ENCODE measurements at places on chromosomes 6 and 20. TPM values are rescaled to one million over a fixed set of nuclear protein-coding genes. Genes with fewer than 3 reads are reported as not detected.

GRCh38 chr6:153465050-153465449 is 334.0 kb upstream of the RGS17 start:
- H3K27ac ChIP-seq, result no peak overlapping the region
- no peaks in the 10 kb centered on the region for H3K36me3 ChIP-seq
- no peaks in the 10 kb centered on the region for H3K4me1 ChIP-seq
- DNase-seq, result no peak
- H3K4me3 ChIP-seq, result no peak overlapping the region

Gene RFX6
- total RNA-seq, result not detected

Gene MAP7
- 24.2 TPM for total RNA-seq

DNA sequence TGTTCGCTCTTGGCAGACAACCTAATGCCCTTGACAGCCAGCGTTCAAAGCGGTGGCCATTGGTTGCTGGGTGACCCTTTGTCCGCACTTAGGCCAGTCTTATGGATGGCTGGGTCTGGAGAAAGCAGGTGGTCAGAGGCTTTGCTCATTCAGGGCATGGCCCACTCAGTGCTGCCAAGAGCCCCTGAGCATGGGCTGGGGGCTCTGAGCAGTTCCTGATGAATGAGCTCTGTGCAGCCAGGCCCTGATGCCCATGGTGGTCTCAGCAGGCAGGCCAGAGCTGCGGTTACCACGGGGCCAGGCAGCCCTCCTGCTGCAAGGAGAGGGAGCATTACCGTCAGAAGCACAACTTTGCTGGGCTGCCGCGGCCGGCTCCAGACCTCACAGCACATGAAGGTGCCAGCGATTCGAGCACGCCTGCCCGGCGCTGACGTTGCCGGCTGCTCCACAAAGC is 36.3 kb downstream of the CDH4 start:
- H3K27ac ChIP-seq, result no peak overlapping the region
- no peaks in the 10 kb centered on the region for H3K4me1 ChIP-seq
- H3K27me3 ChIP-seq, result no peaks in the 10 kb centered on the region
- no peak for DNase-seq
- H3K36me3 ChIP-seq, result no peaks in the 10 kb centered on the region

DNA sequence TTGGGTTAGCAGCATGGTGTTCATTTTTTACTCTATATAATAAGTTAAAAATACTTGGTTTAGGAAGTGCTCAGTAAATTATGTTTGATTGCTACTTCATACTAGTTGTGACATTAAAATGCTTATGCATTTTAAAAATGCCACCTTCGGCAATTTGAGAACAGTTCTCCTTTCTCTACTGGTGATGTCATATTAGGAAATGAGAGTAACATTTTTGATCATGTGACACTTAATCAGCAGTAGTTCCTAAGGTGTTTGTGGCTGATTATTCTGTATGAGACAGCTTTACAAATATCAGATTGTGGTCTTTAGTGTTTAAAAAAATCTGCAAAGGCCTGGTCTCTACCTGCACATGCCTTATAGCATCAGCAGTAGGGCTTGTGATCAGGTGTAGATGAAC is 4.4 kb downstream of the GZF1 start:
- H3K4me3 ChIP-seq, result no peak overlapping the region
- H3K27me3 ChIP-seq, result no peaks in the 10 kb centered on the region
- H3K4me1 ChIP-seq, result peaks cover 49% of the 10 kb centered on the region
- H3K27ac ChIP-seq, result no peak overlapping the region

DNA sequence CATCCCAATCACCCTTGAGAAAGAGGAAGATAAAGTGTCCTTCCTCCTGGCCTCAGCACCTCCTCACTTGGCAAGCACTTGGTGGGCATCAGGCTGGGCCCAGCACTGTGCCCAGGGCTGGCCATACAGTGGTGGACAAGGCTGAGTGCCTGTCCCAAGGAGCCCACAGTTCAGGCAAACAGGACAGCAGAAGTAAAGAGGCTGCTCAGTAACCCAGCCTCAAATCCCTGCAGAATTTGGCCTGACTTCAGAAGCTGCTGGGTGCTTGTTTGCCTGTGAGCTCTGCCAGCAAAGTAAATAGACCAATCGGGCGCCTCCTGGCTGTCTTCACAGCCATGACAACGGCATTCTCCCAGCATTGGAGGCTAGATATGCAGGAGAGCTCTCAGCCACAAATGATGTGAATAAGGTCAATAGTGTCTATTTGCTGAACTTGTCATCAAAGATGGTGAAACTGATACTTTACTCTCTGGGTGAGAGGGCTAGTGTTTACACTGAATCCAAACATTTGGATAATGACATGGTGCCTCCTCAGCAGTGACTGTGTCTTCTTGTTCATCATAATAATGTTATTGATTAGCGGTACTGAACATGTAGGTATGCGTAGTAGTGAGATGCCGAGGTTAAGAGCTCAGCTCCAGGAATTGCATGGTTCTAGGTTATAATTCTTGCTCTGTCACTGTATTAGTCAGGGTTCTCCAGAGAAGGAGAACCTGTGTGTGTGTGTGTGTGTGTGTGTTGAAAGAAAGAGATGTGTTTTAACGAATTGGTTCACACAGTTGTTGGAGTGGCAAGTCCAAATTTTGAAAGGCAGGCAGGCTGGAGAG is 36.9 kb upstream of the FANCE start:
- H3K4me3 ChIP-seq, result no peak overlapping the region
- H3K27me3 ChIP-seq, result no peaks in the 10 kb centered on the region
- peaks cover 20% of the 10 kb centered on the region for H3K4me1 ChIP-seq
- H3K27ac ChIP-seq, result no peak overlapping the region
- H3K36me3 ChIP-seq, result peaks cover 4% of the 10 kb centered on the region

DNA sequence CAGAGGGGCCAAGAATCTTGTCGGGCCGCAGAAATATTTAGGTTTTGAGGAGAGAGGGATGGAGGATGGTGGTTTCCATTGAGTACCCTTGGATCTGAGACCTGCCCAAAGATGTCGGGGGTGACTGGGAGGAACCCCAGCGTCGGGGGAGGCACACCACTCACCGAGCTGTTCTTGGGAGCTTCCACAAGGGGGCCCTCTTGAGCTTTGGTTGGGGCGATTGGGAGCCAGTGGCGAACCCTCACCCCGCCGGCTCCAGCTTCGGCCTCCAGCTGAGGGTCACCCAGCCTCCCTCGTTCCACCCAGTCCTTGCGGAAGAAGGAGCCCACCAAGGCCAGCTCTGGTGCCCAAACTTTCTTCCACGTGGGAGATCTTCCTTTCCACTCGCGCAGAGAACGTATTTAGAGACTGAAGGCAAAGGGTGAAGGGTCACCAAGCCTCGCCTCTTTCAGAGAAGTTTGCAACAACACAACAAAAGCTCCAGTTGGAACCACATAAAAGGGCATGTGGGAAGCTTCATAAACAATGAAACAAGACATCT is 33.6 kb downstream of the APCDD1L start:
- DNase-seq, result peak; percentile 35
- H3K4me1 ChIP-seq, result no peaks in the 10 kb centered on the region
- H3K27me3 ChIP-seq, result no peaks in the 10 kb centered on the region
- H3K36me3 ChIP-seq, result no peaks in the 10 kb centered on the region
- no peak overlapping the region for H3K4me3 ChIP-seq

DNA sequence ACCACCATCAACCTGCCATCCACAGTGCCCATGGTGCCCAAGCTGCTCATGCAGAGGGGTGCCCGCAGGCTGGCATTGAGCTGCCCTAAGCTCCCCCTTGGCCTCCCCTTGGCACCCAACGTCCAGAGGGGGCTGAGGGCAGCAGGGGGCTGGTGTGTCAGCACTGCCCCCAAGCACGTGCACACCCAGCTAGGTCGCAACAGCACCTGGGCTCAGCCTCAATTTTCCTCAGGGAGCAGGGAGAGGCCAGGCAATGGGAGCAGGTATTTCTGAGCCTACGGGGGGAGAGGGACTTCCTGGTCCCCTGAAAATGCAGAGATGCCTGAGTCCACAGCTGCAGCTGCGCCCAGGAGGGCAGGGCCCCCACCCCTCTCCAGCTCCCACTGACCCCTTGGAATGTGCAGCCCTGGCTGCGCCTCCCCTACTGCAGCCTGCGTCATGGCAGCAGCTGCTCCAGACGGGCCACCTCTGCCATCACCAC is 204.2 kb downstream of the ANKRD60 start:
- no peaks in the 10 kb centered on the region for H3K4me1 ChIP-seq
- H3K27ac ChIP-seq, result no peak overlapping the region
- no peaks in the 10 kb centered on the region for H3K36me3 ChIP-seq
- no peaks in the 10 kb centered on the region for H3K27me3 ChIP-seq

DNA sequence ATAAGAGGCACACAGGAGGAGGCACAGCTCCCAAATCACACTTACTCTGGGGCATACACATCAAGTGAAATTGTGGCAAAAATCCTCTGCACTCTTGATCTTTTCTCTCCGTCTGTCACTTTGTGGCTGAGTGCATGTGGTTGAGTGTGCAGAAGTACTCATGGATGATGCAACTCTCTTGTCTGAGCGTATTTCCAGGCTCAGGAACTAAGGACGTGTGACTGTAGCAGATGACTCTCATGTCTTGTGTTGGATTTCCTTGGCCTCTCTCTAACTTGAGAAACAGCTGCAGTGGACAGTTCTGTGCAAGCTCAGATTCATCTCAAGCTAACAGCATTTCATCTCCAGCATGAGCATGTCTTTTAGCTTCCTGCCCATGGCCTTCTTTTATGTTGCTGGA is 245.4 kb upstream of the FLRT3 start:
- no peaks in the 10 kb centered on the region for H3K27me3 ChIP-seq
- H3K4me1 ChIP-seq, result no peaks in the 10 kb centered on the region
- no peak for DNase-seq
- no peaks in the 10 kb centered on the region for H3K36me3 ChIP-seq
- no peak overlapping the region for H3K4me3 ChIP-seq

Gene BMP6
- total RNA-seq, result 1.0 TPM

Gene LYRM2
- total RNA-seq, result 7.3 TPM

DNA sequence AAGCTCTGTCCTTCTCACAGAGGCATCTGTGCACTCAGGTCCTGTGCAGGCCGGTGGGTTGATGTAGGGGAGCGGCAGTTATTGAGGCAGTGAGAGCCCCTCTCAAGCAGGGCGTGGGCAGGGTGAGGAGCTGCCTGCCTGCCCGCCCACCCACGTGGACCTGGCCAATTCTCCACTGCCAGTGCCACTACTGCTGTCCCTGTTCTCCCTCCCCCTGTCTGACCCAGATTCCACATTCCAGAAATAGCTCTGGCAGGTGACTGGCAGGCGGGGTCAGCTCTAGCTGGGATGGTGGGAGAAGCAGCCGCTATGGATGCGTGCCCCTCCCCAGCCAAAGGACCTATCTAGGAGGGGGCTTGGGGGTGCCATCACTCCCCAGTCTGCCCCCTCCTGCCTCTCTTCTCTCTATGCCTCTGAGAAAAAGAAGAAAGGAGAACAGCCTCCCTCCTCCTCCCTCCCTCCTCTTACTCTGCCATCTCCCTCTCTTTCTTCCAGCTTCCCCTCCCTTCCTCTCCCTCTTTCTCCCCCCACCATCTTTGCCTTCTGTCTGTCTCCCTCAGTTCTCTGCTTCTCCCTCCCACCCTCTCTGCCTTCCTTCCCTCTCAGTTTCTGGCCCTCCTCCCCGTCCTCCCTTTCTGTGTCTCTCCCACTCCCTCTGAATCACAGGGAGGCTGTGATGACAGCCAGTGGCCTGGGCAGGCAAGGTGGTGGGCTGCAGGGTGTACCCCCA is 86.5 kb upstream of the MYL9 start:
- peak; percentile 48 for DNase-seq
- no peaks in the 10 kb centered on the region for H3K27me3 ChIP-seq
- peaks cover 6% of the 10 kb centered on the region for H3K4me1 ChIP-seq
- no peak overlapping the region for H3K4me3 ChIP-seq

GRCh38 chr20:23528867-23529431 is 38.0 kb downstream of the CST8 start:
- DNase-seq, result no peak
- no peaks in the 10 kb centered on the region for H3K4me1 ChIP-seq
- H3K27ac ChIP-seq, result no peak overlapping the region
- H3K36me3 ChIP-seq, result no peaks in the 10 kb centered on the region
- H3K27me3 ChIP-seq, result no peaks in the 10 kb centered on the region

Gene NR2E1
- total RNA-seq, result not detected

DNA sequence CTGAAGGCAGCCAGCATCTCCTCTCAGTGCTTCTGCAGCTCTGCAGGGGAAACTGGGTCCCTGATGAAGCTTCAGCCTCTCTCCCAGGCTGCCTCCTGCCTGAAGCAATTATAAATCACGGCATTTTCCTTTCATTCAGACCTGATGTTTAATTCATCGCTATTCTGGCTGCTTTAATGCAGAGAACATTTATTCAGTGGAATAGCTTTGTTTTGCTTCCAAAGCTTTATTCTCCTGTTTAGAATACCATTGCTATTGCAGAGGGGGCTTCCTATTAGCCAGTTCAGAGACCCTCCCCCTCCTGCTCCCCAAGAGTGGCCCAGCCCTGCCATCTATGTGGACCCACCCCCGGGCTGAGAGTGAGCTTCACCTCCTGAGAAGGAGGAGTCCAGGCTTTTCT is 255.6 kb downstream of the LRFN2 start:
- H3K27me3 ChIP-seq, result no peaks in the 10 kb centered on the region
- H3K36me3 ChIP-seq, result no peaks in the 10 kb centered on the region
- H3K27ac ChIP-seq, result no peak overlapping the region
- no peak for DNase-seq
- H3K4me1 ChIP-seq, result no peaks in the 10 kb centered on the region

Gene KCNB1
- total RNA-seq, result 0.91 TPM

Gene PAX1
- not detected for total RNA-seq

DNA sequence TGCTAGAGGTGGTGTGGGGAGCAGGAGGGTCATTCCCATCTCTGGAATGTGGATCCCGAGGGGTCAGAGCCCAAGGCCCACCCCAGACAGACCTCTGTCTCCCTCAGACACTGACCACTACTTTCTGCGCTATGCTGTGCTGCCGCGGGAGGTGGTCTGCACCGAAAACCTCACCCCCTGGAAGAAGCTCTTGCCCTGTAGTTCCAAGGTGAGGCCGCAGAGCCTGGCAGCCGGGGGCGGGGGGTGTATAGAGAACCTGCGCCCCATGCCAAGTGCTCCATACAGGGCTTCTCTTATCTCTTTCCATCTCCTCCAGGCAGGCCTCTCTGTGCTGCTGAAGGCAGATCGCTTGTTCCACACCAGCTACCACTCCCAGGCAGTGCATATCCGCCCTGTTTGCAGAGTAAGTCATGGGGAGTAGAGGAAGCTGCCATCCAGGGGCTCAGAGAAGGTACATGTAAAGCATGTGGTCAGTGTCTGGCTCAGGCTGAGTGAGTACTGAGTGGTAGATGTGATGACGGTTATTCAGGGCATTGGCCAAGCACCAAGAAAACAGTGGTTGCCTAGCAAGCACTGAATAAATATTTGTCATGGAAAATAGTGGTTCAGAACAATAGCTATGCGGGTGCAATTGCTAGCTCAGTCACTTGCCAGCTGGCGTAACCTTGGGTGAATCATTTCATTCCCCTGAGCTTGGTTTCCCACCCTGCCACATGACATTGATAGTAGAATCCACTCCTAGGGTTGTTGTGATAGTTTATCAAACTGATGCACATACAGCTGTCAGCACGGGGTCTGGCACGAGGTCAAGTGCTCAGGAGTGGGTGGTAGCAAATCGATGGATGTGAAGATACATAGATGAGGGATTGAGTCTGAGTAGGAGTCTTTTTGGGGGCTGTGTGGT is 3.5 kb downstream of the PIGT start:
- DNase-seq, result peak; percentile 48
- H3K36me3 ChIP-seq, result peaks cover 55% of the 10 kb centered on the region
- peak overlapping the region; percentile 54 for H3K27ac ChIP-seq
- H3K4me1 ChIP-seq, result peaks cover 33% of the 10 kb centered on the region
- H3K4me3 ChIP-seq, result no peak overlapping the region

- peak overlapping the region; percentile 65 for H3K27ac ChIP-seq
- H3K27me3 ChIP-seq, result no peaks in the 10 kb centered on the region
- H3K36me3 ChIP-seq, result peaks cover 11% of the 10 kb centered on the region
- DNase-seq, result no peak
- H3K4me3 ChIP-seq, result no peak overlapping the region
- H3K4me1 ChIP-seq, result peaks cover 19% of the 10 kb centered on the region
Measured at GRCh38 chr6:35360349-35361138, 18.2 kb downstream of the PPARD start.

All from upper lobe of left lung (tissue), 6 donors.